Stimulated activated CD8-positive, alpha-beta memory T cell treated with anti-CD3 and anti-CD28 coated beads, Interleukin-4, amount 100 ng/mL, for 4 hours (primary cell): ENCODE measurements at places on chromosomes 5 and 9.

- DNase-seq = no peak
These were observed 219.1 kb downstream of the ADAMTS6 start for GRCh38 chr5:65262649-65263059.

DNA sequence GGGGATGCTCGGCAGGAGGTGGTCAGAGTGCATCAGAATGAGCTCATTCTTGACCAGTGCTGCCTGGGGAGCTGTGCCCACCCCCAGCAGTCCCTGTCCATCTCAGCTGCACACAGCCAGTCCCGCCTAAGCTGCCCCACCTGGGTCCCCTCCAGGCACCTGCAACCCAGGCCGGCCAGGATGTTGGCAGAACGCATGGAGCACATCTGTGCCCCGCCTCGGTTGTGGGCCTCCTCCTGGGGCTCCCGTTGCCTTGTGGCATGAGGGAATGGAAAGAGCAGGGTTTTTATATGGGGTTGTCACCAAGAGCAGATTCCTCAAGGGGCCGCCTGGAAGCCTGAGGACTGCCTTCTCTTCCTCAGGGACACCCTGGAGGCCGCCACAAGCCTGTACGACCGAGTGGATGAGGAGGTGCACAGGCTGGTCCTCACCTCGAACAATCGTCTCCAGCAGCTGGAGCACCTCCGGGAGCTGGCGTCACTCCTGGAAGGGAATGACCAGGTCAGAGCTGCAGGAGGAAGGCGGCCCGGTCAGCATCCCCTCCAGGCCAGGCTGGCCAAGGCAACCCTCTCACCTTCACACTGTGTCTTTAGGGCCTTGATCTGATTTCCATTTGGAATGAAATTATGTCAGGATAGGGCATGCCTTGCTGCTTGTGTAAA lies 34.8 kb upstream of the LRRC14B start:
- no peak for DNase-seq

DNA sequence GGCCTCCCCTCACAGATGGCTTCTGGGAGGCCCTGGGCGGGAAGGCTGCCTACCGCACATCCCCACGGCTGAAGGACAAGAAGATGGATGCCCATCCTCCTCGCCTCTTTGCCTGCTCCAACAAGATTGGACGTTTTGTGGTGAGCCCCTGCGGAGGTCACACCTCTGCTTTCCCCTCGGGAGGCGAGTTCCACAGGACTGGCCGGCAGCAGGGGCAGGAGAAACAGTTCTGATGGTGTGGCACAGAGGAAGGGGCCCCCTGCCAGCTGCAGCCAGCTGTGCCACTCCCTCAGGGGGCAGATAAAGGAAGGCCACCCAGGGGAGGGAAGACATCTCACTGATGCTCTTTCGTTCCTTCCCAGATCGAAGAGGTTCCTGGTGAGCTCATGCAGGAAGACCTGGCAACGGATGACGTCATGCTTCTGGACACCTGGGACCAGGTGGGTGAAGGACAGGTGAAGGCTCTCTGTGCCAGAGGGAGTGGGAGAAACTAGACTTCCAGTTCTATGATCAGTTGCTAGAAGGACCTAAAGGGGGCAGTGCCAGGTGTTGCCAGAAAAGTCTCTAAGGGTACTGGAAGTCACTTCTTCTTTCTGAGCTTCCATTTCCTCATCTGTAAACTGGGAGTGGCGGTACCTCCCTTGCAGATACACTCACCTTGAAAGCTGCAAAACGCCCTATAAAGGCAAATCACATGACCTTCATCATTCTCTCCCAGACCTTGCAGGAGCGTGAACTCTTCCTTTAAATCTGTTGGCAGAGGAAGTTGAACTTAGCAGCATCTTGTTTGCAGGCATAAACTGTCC lies 41.0 kb downstream of the STOM start:
- DNase-seq = no peak

DNA sequence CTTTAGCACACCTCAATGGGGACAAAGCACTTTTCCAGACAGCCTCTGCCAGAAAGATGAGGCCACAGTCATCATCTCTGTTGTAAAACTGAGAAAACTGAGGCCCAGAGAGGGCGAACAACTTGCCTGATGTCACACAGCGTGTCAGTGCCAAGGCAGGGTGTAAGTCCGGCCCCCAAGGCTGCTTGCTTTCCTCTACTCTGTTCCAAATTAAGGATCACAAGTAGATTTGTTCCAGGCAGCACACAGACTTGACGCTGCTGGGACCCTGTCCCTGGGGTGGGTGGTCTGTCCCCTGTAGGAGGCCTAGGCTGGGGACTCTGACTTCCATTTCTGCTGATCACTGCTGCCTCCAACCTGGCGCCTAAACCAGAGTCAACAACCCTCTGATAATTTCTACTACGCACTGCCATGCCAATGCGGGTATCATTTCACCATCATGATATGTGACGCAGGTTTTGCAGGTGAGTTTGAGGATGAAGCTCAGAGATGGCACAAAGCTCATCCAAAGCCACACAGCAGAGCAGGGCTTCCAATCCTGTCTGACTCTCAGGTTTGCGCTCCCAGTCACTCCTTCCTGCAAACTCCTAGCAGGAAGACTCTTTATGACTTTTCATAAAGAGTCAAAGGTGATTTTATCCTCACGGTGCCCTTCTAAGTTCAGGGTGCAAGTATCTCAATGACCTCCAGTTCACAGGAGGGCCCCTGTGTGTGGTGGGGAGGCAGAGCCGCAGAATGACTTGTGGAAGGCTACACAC lies 13.5 kb upstream of the RALGDS start:
- DNase-seq = no peak

GRCh38 chr9:128101690-128102089 lies 25.8 kb downstream of the PTGES2 start:
- DNase-seq = no peak

GRCh38 chr9:113573046-113573958 lies 109.8 kb downstream of the RGS3 start:
- no peak for DNase-seq

DNA sequence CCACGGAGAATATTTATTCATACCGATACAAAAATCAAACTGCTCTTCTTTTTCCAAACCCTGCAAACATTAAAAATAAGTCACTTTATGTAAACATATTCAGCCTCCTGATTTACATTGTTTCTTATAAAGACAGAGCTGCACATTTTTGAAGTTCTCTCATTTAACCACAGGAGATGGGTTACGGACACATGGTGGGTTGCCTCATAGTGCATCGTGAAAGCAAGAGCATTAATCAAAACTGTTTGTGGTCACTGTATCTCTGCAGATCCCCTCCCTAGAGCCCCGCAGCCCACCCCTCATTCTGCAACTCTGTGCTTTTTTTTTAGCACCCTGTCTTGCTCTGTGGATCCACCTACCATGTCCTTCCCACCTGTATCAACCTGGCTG lies 43.3 kb upstream of the EQTN start:
- DNase-seq = no peak

GRCh38 chr9:115285836-115286235 lies 167.9 kb upstream of the TNC start:
- no peak for DNase-seq

DNA sequence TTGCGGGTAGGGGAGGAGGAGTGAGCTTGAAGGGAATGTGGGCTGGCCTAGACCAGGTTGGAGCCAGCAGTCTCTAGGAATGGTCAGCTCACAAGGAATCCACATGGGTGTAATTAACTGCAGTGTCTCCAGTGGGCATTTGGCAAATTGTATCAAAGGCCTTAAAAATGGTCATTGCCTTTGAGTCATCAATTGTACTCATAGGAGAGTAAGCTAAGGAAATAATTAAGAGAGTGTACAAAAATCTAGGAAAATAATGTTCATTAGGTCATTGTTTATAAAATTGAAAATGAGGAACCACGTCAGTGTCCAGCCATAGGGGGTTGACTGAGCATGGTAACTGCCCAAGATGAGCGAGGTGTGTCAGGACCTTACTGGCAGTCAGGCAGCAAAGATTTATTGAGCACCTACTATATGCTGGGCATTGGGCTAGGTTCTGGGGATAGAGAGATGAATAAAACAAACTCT lies 29.8 kb upstream of the RPL26L1 start:
- DNase-seq = no peak

DNA sequence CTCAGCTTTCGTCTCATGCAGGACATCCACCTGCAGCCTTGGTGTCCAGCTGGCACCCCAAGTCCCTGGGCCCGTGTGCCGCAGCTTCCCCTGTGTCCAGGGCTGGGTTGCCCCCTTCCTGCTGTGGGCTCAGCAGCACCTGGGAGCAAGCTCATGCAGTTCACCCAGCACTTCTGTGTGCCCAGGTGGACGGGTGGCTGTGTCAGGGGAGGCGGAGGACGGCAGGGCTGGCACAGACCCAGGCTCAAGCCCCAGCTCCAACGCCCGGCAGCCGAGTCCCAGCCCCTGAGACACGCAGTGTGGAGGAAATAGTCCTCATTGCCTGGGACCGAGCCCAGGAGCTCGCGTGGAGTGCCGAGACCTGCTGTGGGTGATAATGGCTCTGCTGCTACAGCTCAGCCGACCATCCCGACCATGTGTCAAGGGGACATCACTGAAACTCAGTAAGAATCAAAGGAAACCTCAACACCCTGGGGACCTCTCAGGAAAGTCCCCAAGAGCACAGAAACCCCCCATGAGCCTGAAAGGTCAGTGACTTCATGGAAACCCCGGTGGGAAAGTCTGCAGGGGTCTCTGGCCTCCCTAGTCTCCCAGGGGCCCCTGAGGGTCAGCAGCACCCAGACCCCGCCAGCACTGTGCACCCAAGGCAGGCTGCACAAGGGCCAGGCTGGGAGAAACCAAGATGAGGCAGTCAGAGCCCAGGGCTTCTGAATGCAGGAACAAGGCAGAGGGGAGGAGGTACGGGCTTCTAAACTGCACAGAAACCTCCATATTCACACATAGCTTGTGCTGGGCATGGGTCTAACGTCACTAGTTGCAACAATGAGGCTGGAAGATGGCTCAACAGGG lies 38.8 kb downstream of the LPCAT1 start:
- no peak for DNase-seq

- DNase-seq = no peak
These were observed at the start of gene OR2S2 for GRCh38 chr9:35958104-35958837. Gene OR2S2 (minus strand): TSS chr9:35958154. CDS start chr9:35958098, 56 bp downstream.

DNA sequence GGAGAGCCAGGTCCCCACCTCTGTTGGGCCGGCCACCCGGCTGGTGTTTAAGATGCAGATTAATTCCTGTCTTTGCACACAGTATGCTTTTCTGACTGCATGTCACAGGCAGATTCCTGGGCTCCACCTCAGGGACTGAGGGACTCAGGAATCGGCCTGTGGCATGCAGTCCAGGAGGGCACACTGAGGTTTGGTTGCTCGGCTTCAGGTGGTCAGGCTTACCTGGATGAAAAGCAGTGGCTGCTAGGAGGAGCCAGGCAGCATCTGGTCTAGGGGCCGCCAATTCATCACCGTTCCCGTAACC lies 1.1 kb downstream of the WDR5 start:
- no peak for DNase-seq

DNA sequence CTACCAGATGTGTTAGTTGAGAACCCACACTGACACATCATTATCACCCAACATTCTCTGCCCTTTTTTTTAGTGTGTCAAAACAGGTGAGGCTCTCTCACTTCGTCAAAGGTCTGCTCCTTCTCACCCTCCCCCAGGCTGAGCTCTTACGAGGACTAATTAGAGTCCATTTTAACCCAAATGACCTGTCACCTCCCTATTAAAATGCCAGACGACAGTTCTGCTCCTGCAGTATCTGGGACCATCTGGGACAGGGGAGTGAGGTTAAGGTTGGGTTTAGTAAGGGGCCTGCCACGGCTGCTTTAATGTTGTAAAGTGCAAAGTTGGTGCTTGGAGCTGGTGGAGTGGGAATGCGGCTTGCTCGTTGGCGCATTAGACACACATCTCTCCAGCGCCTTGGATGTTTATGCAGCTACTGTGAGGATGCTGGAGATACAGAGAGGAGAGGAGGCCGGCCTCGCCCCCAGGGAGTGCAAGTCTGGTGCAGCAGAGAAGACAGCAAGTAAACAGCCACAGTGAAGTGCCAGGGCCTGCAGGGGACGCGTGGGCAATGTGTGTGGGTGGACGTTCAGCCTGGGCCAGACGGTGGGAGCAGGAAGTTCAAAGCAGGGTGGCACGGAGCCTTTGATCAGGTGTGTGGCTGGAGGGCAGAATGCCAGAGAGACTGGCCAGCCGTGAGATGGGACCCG lies 96.2 kb downstream of the C9orf50 start:
- no peak for DNase-seq

GRCh38 chr5:18321262-18321942 lies 687.1 kb downstream of the TAF11L14 start:
- no peak for DNase-seq

GRCh38 chr9:23587433-23587832 lies 238.6 kb downstream of the ELAVL2 start:
- no peak for DNase-seq

GRCh38 chr5:169244812-169245211 lies 56.1 kb downstream of the SLIT3 start:
- DNase-seq = no peak

- no peak for DNase-seq
These were observed 244.4 kb downstream of the FAM114A2 start for GRCh38 chr5:153794327-153794726.

DNA sequence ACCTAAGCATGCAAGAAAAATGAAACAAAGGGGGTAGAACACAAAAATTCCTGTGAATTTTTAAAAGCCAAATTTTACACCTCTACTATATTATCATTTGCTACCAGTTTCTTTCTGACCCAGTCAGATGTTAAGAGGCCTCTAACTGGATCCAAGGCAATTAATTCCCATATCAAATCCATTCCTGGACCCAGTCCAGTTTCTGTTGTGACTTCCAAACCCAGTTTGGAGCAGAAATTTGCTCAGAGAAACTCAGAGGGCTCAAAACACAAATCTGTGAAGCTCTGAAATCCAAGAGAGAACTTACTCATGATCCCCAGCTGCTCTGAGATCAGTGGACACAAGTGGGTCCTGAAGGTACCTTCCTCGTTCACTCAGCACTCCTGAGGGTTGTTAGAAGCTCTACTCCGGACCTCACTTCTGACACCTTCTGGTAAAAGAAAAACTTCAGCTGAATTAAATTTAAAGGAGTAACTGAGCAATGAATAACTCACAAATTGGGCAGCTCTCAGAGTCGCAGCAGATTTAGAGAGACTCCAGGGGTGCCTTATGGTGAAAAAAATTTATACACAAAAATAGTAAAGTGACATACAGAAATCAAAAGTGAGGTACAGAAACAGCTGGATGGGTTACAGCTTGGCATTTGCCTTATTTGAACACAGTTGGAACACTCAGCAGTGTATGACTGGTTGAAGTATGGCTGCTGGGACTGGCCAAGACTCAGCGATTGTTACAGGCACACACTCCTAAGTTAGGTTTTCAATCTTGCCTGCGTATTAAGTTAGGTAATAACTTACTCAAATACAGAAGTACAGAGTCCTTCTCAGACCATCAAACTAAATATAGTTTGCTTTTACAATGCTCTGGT lies 32.4 kb downstream of the INSL4 start:
- no peak for DNase-seq

DNA sequence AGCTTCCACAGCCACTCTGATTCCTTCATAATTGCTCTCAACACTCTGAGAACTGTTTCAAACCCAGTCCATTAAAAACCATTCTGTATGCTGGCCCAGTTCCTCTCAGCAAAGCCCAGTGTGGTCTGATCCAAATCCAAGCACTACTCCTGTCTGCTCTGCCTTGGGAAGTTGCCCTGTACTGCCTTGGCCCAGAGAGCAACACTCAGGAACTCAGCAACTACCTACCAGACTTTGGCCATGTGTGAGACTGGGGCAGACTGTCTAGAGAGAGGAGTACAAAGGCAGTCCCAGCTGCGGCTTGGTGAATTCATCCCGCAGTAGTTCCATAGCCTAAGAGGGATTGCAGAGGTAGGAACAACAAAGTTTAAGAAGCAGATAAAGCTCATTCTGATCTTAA lies 214.4 kb downstream of the MCTP1 start:
- DNase-seq = no peak

GRCh38 chr5:59891962-59892643 lies 1.4 kb downstream of the PDE4D start:
- no peak for DNase-seq
